Activated CD8-positive, alpha-beta memory T cell treated with anti-CD3 and anti-CD28 coated beads for 4 hours (primary cell): ENCODE measurements at places on chromosomes 5 and 9.

DNA sequence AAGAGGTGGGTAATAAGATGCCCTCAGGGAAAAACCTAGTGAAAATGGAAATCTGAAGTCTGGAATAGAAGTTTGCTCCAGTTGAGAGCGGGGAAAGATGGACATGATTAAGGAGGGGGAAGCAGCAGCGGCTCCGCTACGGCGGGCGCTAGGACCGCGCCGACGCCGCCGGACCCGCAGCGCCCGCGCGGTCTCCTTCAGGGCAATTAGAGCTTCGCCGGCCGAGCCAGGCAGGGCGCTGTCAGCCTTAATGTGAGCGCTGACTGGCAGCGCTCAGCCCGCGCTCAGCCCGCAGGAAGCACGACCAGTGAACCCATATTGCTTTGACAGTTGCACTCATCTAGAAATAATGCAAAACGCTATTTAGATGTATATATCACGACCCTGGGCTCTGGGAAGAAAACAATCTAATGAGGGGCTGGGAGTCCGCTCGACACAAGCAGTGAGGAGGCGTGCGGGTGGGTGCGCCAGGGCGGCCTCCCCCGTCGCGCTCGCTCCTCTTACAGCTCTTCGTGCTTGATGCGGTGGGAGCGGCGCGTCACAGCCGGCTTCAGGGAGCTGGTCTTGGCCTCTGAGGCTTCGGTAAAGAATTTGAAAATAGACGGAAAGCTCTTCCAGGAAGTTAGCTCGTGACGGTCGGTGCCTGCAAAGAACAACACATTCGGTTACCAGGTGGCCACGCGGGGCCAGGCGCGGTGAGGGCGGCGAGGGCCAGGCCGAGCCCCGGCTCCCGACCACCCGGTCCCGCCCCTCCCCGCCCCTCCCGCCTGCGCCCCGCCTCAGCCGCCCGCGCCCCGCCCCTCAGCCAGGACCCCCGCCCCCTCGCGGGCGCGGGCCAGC lies 37.7 kb downstream of the NR2F1 start:
- no peak for DNase-seq

GRCh38 chr5:112668016-112668415 lies 69.7 kb upstream of the APC start:
- DNase-seq: no peak

DNA sequence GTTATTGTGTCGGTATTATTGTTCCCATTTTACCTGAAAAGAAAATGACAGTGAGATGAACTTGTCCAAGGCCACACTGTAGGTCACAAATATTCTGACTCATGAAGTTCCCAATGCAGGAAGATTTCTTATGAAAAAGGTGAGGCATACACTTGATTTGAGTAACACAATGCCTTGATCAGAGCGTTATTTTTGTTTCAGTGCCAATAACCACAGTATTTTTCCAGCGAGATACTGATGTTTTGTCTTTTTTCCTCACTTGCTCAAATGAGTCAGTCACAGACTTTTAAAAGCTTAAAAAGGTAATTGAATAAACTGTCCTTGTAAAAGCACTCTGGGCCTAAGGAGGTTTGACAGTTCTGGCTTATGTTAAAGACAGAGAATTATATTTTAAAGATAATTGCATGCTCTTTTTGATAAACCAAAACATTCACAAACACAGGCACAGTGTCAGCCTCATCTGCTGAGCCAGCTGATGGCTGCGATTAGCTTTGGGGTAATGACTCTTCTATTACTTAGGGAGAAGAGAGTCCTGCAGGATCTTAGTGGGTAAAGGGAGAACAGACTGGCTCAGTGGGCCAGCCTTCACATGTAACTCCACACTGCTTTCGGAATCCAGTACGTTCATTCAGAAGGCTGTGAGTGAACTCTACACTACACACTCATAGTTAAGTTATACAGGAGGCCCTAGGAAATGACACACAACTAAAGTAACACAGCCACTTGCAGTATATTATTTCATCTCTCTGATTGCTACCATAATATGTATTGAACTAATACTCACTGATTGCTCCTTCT lies 165.5 kb upstream of the CD180 start:
- no peak for DNase-seq

GRCh38 chr9:92961627-92962302 lies 14.4 kb downstream of the FGD3 start:
- DNase-seq: no peak

DNA sequence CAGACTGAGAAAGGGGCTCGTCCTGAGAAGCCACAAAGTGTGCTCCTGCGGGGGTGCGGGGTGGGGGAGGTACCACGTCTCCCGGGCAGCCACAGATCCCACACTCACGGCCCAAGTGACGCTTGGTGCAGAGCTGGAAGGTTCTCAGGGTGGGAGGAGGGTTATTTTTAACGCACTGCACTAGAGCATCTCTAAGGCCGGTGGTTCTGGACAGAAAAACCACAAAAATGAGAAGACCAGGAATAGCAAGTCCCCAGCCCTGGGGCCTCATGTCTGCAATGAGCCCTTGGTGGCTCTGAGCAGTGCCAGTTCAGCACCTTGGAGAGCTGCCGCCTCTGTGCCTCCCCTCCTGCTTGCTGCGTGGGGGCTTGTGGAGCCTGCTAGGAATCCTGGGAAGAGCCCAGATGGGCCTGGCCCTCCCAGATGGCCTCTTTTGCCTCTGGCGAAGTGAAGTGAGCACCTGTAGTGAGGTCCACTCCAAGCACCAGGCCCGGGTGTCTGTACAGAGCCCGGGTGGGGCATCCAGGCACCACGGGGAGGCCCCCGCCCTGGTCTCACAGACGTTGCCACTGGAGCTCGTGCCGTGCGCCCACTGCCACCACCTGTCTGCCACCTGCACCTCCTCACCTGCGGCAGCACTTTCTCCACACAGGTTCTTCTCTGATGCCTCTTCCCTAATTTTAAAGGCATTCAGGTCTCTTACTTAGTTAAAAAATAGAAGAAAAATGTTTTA lies 48.9 kb upstream of the CACNA1B start:
- no peak for DNase-seq

- DNase-seq: no peak
These were observed 181.9 kb upstream of the TRPM3 start for GRCh38 chr9:71303351-71303750.

DNA sequence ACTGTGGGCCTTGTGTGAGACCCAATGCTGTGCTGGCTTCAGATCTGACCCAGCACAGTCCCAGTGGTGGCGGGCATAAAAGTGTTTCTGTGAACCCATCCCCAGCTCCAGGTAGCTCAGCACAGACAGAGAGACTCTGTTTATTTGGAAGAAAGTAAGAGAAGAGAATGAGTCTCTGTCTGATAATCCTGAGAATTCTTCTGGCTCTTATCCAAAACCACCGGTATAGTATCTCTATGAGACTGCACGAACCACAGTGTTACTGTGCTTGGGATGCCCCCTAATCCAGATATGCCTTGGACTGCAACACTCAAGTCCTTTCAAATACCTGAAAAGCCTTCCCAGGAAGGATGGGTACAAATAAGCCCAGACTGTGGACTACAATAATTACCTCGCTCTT lies 1660.8 kb upstream of the ACO1 start:
- no peak for DNase-seq
